ENCODE measurements at places on chromosomes 5 and 9.

GRCh38 chr5:175638305-175638704 is 19.6 kb upstream of the HRH2 start:
- DNase-seq, result no peak

GRCh38 chr9:87599901-87600610 is 102.4 kb downstream of the DAPK1 start:
- DNase-seq, result no peak

GRCh38 chr9:136328622-136329041 is 1.3 kb downstream of the GPSM1 start:
- DNase-seq, result no peak

- DNase-seq, result no peak
Measured at GRCh38 chr5:55856516-55857246, 5.5 kb downstream of the IL31RA start.

DNA sequence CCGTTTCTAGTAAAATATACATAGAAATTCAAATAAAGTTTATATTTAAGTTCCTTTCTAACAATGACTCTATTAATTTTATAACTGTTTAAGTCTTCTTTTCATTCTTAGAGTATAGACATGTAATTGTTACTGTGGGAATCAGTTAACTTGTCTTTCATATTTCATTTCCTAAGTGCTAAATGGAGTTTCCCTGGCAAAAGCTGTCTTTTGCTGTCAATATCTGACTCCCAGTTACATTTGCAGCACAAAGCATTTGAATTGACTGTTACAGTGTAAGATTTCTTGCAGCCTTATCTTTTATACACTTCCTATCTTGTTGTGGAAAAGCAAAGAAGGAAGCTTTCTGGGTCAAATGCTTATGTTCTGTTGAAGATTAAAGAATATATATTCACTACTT is 1026.3 kb downstream of the CDH9 start:
- no peak for DNase-seq

DNA sequence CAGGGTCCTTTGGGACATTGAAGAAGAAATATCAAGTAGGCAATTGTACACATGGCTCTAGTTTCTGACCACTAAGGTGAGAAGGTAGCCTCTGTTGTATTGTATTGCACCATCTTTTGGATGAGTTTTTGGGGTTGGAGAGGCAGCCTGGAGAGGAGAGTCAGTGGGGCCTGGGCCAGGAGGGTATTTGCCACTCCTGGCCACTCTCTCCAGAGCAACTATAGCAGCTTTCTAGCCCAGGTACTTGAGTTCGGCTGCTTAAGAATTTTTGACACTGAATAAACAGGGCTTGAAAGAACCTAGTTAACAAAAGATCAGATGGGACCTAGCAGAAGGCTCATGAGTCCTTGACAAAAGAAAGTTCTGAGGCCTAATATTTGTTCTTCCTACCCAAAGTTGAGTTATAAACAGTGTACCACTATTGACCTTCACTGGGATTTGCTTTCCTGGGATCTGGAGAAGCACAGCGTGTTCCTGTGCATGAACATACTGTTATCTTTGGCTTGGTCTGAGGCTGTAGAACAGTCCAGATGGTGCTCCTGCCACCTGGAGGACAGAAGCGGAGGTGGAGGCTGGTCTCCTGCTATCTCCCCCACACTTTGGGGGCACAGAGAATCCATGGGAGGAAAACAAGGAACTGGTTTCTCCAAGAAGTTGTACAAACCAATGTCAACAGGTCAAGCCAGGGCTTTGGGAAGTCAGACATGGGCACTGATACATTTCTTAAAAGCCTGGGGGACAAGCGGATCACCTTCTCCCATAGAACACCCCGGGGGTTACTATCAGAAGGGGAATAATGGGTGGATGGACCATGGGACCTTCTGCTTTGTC is 110.4 kb upstream of the LIFR start:
- no peak for DNase-seq

DNA sequence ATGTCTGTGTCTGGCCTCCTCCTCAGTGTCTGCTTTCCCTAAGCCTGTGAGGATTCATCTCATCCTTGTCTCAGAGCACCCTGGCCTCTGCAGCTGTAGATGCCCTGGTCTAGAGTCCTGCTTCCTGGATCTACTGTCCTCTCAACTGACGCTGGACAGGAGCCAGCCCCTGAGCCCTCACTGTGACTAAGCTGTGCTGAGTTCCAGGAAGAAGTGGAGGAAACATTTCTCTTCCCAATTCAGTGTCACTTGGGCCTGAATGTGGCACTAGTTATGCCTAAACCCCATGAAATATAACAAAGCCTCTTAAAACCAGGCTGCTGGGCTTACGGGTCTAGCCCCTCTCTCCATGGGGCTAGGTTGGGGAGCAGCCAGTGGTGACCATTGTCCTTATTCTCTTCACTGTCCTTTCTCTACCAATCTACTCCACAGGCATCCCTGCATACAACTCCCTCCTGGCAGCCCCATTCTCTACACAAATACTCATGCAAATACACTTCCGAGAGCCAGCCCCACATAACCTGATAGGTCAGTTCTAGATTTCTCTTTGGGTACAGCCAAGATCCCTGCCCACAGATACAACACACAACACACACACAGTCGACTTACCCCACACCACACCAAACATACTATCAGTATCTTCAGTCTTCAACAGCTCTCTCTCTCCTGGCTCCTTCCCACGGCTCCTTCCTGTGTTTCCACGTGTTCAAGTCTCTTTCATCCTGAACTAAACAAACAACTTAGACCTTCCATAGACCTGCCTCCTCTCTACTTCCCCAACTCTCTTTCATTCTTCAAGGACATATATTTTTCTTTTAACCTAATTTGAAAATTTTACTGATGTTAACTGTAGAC is 220.8 kb downstream of the SNX18 start:
- DNase-seq, result no peak

- DNase-seq, result no peak
Measured at GRCh38 chr5:80481019-80481893, 6.6 kb upstream of the FAM151B start.

DNA sequence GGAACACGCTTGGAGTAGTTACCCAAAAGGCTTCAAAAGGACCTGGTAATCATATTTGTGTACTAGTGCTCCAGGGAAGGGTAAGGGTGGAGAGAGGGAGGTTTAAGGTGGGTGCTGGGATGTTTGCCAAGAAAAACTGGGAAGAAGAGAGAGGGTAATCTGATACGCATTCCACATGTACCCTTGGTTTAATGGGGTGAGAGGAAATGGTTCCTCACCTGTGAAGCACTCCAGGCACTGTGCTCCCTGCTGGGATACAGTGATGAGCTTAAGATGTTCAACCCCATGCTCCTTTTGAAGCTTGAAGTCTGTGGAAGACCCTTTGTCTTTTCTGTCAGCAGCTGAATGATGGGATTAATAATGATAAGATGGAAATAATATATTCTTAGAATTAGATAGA is 98.4 kb downstream of the COX7C start:
- no peak for DNase-seq

GRCh38 chr5:177449140-177450061 is 2.8 kb downstream of the PRR7 start:
- no peak for DNase-seq

- no peak for DNase-seq
Measured at GRCh38 chr9:2066312-2067273, 51.4 kb downstream of the SMARCA2 start.

- no peak for DNase-seq
Measured at GRCh38 chr5:132470010-132470392, 20.6 kb downstream of the IRF1 start.

DNA sequence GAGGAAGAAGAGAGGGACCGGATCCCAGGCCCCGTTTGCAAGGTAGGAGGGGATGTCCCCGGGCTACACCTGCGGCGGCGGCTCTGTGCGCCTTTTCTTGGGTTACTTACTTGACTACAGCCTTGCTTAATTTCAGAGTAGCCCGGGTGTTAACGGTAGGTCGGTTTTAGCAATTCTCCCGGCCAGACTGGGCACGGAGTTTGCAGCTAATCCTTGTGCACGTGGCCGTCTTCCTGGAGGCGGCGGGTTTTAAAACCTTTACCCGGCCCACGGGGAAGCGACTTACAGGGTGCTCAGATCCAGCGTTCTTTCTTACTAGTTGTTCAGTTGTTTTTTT is 313 bp downstream of the BRIX1 start:
- no peak for DNase-seq

DNA sequence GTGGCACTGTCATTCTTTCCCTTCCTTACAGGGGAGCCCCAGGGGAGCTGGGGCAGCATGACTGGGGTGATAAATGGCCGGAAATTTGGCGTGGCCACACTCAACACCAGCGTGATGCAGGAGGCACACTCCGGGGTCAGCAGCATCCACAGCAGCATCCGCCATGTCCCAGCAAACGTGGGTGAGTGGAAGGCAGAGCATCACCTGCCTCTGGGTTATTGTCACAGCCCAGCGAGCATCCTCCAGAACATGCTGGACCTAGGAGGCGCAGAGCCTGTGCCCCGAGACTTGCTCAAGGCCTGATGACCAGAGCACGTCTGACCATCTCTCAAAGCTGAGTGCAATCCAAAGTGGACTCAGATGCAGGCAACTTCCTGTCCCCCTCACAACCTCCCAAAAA is 22.2 kb upstream of the ASS1 start:
- no peak for DNase-seq

- no peak for DNase-seq
Measured at GRCh38 chr9:136010176-136010575, 49.0 kb upstream of the UBAC1 start.

DNA sequence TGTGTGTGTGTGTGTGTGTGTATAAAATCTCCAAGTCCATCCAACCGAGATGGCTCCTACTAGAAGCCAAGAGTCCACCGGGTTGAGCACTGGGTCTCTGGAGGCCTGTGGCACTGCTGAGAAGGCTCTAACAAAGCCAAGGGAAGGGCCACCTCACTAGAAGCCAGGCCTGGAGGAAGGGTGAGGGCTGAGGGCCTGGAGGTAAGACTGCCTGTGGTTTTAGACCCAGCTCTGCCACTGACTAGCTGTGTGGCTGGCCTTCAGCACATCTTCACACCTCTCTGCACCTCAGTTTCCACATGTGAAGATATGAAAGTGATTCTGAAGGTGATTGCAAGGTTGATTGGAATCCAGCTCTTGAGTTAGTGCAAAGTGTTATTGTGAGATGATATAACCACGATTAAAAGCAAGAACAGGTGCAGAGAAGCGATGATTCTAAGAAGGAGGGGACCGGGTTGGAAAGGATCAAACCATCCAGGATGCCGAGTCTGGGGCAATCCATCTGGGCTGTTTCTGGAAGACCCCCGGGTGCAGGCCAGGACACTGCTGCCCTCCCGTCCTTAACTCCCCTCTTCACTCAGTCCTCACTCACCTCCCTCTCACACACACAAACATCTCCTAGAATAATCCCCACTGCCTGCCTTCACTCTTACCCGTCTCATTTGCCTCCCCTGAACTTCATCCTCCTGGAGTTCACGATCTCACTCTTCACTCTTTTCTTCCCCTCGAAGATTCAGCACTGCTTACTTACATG is 2.3 kb downstream of the IL4 start:
- DNase-seq, result no peak

- DNase-seq, result no peak
Measured at GRCh38 chr5:109529987-109530386, 120.2 kb upstream of the PJA2 start.

DNA sequence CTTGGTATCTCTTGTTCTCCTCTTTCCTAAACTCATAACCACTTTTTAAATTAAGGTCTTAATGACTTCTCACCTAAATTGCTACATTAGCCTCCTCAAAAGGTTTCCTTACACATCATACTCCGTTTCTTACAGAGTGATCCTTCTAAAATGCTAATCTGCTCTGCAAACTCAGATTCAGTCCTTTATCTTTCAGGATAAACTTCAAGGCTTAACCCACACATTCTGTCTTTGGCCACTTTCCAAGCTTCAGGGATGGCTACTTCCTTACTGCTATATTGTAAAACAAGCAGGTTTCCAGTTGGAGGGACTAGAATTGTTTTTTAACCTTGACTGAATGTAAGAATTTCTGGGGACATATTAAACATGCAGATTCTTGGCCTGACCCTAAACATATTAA is 105.5 kb upstream of the CHD1 start:
- DNase-seq, result no peak

DNA sequence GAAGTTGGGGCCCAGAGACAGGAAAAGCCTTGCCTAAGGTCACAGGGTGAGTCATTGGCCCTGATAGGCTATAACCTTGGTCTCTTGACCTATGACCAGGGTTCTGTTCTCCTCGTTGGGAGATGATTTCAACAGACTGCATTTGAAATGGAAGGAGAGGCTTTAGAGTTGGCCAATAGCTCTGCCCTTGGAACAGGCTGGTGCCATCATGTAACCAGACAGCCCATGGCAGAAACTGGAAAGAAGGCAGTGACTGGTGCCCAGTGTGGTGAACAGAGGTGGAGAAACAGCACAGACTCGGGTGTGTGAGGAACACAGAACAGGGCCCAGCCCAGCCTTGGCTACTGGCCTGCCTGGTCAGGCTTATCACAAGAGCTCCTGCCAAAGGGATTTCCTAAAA is 109.8 kb upstream of the SLC25A48 start:
- no peak for DNase-seq

GRCh38 chr9:8660383-8660782 is 860.8 kb upstream of the DMAC1 start:
- no peak for DNase-seq

- no peak for DNase-seq
Measured at GRCh38 chr5:135178476-135179155, 144.6 kb upstream of the PITX1 start.

- no peak for DNase-seq
Measured at GRCh38 chr9:119368681-119369581, at the start of gene BRINP1. Gene BRINP1, minus strand, starts transcription at chr9:119369435. Its CDS starts 56,080 bp downstream, at chr9:119313355.

DNA sequence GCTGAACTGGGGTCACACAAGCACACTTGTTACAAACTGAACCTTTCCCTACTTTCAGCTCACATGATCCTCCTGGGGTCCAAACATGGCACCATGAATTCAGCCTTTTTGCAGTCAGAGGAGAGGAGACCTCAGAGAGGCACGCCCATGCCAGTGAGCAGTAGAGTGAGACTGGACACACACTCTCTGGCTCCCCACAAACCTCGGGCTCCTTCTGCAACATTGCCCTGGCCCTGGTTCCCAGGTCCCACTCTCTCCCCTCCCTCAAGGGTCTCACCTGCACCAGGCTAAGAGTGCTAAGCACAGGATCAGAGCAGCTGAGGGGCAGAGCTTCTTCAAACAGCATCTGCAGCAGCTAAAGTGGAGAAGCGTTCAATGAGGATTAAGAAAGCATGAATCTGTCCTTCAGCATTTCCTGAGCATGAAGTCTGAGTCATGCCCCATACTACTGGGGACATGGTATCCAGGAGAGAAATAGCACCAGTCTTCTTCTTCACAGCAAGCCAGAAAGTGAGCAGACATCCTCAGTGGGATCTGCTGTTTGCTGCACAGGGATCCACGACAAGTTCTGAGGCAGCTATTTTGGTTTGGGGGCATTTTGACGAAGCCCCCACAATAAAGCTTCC is 27.2 kb downstream of the SLC35A4 start:
- DNase-seq, result no peak

- DNase-seq, result no peak
Measured at GRCh38 chr5:152542741-152543140, 137.7 kb upstream of the NMUR2 start.

DNA sequence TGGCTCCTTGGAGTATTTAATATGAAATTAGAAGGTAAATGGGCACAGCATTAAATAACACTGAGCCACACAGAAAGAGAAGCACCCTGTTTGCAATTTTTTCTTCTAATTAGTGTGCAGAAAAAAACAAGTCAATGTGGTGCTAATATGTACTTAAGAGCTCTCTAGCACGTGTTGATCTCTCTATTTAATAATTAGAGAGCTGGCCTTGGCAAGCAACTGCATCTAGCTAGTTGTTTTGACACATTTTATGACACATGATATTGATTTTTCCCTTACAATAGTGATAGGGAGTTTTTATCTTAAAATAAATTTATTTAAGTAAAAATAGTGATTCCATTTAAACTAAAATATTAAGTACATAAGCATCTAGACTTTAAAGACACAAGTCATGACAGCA is 54.5 kb upstream of the NUDT12 start:
- DNase-seq, result no peak

GRCh38 chr9:120152295-120152694 is 427.7 kb downstream of the CDK5RAP2 start:
- no peak for DNase-seq

Measured in activated CD8-positive, alpha-beta memory T cell treated with anti-CD3 and anti-CD28 coated beads for 1 hour (primary cell).